Right renal pelvis (tissue), 4 donors: ENCODE measurements at places on chromosomes 6 and 20.

GRCh38 chr20:16393836-16394235, 179.4 kb downstream of the KIF16B start:
- DNase-seq = no peak

- DNase-seq = no peak
These were observed 239.7 kb upstream of the SUPT3H start for GRCh38 chr6:45617441-45617840.

- no peak for DNase-seq
These were observed 41.5 kb downstream of the SH3BGRL2 start for GRCh38 chr6:79672631-79673111.

- DNase-seq = no peak
These were observed 3.0 kb downstream of the SPINT4 start for GRCh38 chr20:45725134-45725533.

GRCh38 chr6:158389193-158389919, 77.1 kb downstream of the TULP4 start:
- DNase-seq = no peak

GRCh38 chr6:18501663-18502013, 114.5 kb downstream of the RNF144B start:
- no peak for DNase-seq

DNA sequence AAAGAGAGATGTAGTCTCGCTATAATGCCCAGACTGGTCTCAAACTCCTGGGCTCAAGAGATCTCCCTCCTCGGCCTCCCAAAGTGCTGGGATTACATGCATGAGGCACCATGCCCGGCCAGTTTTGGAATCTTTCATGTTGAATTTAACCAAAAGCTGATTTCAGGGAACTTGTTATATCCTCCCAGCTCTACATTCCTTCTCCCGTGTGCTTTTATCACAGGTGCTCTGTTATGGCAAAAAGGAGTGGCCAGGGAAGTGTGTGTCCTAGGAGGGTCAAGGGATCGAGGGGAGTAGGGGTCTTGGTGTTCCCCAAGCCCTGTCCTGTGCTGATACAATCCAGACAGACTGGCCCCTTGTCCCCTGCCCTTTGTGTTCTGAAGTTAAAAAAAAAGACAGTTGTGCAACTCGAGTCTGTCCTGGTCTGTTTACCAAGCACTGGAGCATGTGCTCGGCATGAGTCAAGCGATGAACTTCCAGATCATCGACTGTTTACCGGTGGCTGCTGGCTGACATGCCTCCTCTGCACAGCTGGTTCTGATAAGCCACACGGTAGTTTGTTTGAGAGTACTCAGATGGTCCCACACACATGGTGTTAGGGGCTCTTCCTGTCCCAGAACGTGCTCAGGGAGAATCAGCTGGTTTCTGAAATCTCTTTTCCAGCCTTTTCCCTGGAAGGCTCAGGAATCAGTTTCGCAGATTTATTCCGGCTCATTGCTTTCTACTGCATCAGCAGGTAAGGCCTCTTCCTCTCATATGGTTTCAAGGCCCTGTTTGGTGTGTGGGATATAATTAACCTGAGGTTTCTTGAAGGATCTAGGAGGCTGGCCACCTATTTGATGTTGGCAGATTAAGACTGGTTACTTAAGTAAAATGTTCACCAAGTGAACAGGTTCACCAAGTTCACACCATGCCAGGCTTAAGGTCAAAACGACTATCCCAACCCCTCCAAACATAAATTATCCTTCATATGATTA, 52.6 kb upstream of the NAA20 start:
- DNase-seq = no peak

- no peak for DNase-seq
These were observed 61.7 kb downstream of the GNAS-AS1 start for GRCh38 chr20:58788896-58789544.

- DNase-seq = no peak
These were observed 422.1 kb downstream of the GJA1 start for GRCh38 chr6:121857551-121857950.

- DNase-seq = no peak
These were observed 714.0 kb downstream of the MAFB start for GRCh38 chr20:39974966-39975501.

DNA sequence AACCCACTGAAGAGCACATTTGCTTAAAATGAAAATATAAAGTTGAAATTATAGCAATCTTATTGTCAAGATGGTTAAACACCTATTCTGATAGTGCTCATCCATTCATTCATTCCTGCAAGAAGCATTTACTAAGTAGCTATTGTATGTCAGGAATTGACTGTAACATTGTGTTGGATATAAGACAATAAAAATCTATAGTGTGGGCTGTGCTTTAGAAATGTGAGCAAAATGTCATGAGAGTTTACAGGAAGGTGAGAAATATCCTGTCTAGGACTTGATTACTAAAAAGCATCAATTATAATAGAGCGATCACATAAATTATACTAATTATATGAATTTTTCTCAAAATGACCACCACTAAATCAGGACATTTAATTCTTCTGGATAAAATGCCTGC, 123.0 kb downstream of the HAO1 start:
- DNase-seq = no peak

- no peak for DNase-seq
These were observed 40.4 kb upstream of the RAB22A start for GRCh38 chr20:58268936-58269619.

- no peak for DNase-seq
These were observed 62.2 kb upstream of the KLHL31 start for GRCh38 chr6:53727748-53728147.

GRCh38 chr6:19478992-19479391, 358.2 kb upstream of the ID4 start:
- DNase-seq = no peak

DNA sequence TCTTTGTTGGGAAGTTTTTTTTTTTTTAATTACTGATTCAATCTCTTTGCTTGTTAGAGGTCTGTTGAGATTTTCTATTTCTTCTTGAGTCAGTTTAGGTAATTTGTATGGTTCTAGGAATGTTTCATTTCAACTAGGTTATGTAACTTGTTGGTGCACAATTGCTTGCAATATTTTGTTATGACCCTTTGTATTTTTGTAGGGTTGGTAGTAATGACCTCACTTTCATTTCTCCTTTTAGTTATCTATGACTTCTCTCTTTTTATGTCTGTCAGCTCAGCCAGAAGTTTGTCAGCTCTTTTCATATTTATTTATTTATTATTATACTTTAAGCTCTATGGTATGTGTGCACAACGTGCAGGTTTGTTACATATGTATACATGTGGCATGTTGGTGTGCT, 51.1 kb upstream of the SLC24A3 start:
- DNase-seq = no peak

DNA sequence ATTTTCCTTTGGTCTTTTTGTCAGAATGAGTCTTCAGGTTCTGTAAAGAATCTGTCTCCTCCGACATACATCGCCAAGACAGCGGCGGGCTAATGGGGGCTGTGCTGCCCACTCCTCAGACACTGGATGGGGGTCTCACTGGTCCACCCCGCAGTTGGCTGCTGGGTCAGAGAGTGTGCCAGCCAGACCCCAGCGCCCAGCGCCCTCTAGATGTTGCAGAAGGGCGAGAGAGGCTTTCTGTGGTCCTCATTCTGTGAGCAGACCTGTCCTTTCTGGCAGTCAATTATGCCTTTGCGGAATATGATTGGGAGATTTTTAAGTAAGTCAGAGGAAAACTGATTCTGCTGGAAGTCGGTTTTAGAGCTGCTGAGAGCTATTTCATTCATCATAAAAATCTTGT, 7.8 kb upstream of the CCR6 start:
- DNase-seq = no peak

- DNase-seq = no peak
These were observed 36.2 kb upstream of the CDYL start for GRCh38 chr6:4740032-4740431.

DNA sequence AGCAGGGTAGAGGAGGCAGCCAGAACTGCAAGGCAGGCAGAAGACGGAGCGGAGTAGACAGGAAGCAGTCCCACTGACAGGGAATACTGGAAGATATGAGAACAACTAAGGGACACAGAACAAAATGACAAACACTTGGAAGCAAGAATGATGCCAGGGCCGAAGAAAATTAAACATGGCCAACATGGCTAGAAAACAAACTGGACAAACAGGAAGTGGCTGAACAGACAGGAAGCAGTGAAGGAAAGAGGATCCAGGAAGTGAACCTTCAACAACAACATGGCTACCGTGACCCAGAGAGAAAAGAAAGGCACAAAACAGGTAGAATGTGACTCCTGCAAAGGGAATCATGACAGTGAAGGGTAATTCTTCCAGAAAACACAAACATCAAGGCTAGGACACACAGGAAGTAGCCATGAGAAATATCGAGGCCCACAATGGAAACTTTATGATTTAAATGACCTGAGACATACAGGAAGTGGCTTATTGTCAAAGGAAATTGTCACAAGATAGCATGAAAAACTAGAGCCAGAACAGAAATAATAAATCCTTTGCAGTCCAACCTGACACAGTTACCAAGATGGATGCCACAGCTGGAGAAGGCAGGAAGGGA, 9.1 kb downstream of the COL11A2 start:
- no peak for DNase-seq

- no peak for DNase-seq
These were observed 1357.7 kb upstream of the CITED2 start for GRCh38 chr6:140732155-140732554.

DNA sequence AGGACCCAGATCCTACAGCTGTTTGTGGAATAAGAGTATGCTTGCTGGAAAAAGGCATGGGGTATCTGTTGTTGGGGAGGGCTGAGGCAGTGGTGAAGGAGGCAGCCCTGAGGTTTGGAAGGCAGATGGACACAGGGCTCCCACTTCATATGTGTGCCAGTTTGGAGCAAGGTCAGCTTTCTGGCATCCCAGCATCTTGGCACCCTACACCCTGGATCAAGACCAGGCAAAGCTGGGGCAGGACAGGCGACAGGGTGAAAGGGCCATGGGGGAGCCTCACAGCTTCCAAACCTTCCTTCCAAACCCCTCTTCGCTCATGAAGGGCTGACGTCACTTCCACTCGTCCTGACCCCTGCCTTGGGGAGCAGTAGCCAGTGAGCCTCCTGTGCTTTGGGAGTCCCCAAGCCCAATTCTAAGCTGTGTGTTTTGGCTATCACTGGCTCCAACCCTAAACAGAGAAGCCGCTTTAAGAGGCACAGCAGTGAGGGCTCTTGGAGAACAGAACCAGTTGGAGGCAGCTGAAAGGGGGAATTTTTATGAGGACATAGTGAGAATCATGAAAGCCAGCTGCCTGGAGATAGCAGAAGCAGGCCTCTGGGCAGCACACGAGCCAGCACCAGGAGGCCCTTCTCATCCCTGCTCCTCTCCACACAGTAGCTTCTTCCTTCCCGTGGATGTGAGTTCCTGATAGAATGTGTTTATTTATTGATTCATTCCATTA, 448.6 kb upstream of the CDH4 start:
- DNase-seq = no peak

DNA sequence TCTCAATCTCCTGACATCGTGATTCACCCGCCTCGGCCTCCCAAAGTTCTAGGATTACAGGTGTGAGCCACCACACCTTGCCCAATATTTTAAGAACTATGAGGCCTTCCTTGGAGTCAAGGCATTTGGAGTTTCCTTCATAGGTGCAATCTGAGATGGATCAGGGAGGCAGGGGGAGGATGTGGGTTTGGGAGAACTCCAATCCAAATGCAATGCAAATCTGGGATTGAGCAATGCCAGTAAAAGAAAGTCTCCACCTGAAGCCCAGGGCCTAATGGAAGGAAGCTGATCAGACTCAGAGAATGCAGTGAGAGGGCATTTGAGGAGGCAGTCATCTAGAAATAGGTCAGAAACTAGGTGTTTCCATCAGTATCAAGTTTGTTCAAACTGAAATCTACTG, 21.2 kb downstream of the RSPH3 start:
- DNase-seq = no peak

GRCh38 chr6:72321788-72322187, 300.1 kb upstream of the KCNQ5 start:
- no peak for DNase-seq

DNA sequence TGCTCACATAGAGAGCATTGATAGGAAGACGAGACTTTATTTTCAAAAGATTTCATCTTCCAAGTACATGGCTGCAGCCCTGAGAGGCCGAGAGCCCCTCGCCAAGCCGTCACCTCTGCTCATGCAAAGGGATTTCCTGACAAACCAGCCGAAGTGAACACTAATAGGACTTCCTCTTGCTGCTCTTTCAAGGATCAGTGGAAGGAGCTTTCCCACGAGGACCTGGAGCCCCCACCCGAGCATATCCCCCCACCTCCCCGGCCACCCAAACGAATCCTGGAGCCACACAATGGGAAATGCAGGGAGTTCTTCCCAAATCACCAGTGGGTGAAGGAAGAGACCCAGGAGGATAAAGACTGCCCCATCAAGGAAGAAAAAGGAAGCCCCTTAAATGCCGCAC, 69.3 kb downstream of the PTPN1 start:
- DNase-seq = no peak

DNA sequence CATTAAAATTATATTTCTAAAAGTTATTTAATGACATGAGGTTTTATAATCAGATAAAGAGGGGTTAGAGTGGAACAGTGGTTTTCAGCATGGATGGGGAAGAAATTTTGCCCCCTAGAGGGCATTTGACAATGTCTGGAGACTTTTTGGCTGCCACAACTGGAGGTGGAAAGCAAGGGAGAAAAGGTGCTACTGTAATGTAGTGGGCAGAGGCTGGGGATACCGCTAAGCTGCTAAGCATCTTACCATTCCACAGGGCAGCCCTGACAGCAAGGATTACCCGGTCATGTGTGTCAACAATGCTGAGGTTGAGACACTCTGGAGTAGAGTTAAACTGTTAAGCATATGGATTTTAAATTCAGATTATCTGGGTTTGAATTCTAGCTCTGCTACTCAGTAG, 52.9 kb upstream of the FABP7 start:
- DNase-seq = no peak

GRCh38 chr6:139860203-139860602, 485.8 kb upstream of the CITED2 start:
- DNase-seq = no peak

DNA sequence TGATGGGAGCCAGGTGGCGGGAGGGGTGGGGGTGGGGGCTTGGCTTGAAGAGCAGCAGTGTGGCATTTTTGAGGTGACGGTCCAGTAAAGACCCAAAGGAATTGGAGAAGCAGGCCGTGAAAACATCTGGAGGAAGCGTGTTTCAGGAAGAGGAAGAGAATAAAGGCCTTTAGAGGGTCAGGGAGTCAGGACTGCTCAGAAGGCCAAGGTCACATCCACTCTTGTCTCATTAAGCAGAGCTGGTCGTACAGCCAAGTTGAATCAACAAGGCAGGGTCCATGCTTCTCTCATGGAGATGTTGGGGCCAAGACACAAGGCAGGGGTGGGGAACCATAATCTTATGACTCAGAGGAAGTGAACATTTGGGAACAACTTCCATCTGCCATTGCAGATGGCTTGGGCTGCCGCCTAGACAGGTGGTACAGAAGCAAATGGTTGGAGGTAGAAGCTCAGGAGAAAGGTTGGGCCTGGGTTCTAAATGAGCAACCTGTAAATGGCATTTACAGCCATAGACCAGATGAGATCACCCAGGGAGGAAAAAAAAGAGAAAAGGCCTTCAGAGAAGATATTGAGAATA, 179.6 kb downstream of the TTLL2 start:
- no peak for DNase-seq

- DNase-seq = no peak
These were observed 75.2 kb downstream of the OR2B2 start for GRCh38 chr6:27836783-27837624.

GRCh38 chr6:118400582-118400981, 147.5 kb upstream of the PLN start:
- DNase-seq = no peak
